ENCODE measurements at places on chromosomes 7 and 10.
A peak's percentile ranks its signal among the peaks of the same experiment; 100 is the strongest.

DNA sequence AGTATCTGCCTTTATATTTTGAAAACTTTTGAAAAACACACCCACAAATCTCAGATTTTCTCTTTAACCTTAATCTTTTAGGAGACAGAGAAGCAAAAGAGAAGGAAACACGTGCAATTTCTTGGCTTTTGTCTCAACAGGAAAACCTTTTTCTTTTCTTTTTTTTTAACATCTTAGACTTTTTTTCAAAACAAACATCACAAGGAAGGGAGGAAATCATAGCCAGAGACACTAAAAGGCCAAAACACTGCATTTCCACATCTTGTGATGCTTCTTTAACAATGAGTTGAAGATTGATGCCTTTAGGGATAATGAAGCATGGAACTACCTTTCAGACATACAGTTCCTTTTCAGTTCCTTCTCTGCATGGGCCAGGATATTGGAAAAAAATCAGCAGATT, 136.6 kb upstream of the NRBF2 start:
- DNase-seq: no peak

GRCh38 chr7:10706875-10707493, 266.7 kb upstream of the PHF14 start:
- DNase-seq: no peak

DNA sequence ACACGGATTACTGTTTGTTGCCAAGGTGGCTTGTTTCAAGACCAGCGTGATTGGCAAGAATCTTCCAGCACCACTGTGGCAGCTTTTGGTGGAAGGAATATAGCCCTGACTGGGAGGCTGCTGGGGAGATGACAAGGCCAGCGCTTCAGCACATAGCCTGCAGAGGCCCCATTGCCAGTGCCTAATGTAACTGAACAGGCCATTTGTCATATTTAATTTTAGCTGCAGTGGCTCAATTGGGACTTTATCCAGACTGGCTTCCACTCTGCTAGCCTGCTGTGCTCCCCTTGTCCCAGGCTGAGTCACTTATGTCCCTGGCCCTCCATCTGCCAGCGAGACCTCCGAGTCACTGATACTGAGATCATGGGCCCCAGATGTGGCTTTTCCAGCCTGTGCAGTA, 483.1 kb downstream of the GALNT17 start:
- DNase-seq: no peak

GRCh38 chr10:16105082-16105481, 244.8 kb upstream of the MINDY3 start:
- DNase-seq: no peak

- DNase-seq: no peak
These were observed 34.6 kb upstream of the PLPP4 start for GRCh38 chr10:120422457-120422856.

GRCh38 chr7:108351729-108352131, 104.5 kb downstream of the NRCAM start:
- DNase-seq: no peak

- peak; percentile 1 for DNase-seq
These were observed 133.4 kb upstream of the CSTF2T start for GRCh38 chr10:51832652-51833383.

DNA sequence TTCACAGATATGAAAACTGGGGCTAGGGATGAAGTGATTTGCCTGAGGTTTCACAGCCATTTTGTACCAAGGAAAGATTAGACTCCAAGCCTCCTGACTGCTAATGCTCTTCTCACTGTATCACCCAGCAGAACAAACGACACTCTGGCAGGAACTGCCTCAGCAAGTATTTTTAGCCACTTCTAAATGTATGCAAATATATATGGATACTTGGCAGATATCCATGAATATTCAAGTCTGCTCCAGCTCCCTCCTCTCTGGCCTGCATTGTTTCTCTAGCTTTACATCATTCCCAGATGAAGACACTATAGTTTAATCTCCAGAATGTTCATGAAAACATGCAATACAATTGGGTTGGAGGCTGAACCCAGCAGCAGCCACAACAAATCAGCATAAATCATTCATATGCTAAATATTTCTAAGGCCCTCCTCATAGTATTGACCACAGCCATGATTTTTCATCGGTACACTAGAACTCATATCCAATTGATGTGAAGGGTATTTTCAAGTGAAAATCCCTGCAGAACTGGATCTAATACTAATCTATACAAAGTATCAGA, 65.5 kb downstream of the HPSE2 start:
- DNase-seq: no peak

GRCh38 chr10:44874166-44874565, 37.0 kb upstream of the TMEM72 start:
- DNase-seq: no peak

GRCh38 chr10:97707134-97707861, 6.2 kb upstream of the MARVELD1 start:
- no peak for DNase-seq

GRCh38 chr7:137878333-137878961, 31.7 kb upstream of the DGKI start:
- DNase-seq: no peak

GRCh38 chr7:91135300-91135699, 128.9 kb upstream of the FZD1 start:
- no peak for DNase-seq

GRCh38 chr7:132666071-132666773, 90.0 kb upstream of the PLXNA4 start:
- no peak for DNase-seq

DNA sequence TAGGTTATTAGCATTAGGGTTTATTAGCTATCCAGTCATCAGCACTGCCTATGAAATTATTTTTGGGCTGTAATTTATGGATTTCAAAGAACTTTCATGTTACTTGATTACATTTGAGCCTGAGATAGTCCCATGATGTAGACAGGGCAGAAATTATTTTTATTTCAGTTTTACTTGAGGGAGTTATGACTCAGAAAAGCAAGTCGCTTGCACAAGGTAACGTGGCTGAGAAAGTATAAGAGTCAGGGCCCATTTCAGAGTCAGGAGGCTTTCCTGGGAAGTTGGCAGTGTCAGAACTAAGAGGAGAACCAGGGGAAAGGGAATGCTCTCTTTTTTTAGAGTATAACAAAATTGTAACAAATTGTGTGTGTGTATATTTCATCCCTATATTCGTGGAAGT, 16.5 kb downstream of the GATA3 start:
- no peak for DNase-seq

GRCh38 chr7:113004726-113005454, 81.7 kb downstream of the GPR85 start:
- DNase-seq: no peak

GRCh38 chr7:157253850-157254249, 83.0 kb upstream of the DNAJB6 start:
- no peak for DNase-seq

DNA sequence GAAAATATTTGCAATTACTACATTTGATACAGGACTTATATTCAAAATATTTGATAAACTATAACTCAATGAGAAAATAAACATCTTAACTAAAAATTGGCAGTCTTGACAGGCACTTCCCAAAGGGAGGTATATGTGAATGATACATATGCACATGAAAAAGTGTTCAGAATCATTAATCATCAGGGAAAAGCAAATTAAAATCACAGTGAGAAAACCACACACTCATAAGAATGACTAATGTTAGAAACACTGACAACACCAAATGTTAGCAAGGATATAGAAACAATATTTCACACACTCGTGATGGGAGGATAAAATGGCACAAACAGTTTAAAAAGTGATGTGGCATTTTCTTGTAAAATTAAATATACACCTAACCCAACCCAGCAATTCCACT, 4.1 kb upstream of the VPS26A start:
- no peak for DNase-seq

- no peak for DNase-seq
These were observed 54.8 kb downstream of the CHN2 start for GRCh38 chr7:29249383-29249750.

DNA sequence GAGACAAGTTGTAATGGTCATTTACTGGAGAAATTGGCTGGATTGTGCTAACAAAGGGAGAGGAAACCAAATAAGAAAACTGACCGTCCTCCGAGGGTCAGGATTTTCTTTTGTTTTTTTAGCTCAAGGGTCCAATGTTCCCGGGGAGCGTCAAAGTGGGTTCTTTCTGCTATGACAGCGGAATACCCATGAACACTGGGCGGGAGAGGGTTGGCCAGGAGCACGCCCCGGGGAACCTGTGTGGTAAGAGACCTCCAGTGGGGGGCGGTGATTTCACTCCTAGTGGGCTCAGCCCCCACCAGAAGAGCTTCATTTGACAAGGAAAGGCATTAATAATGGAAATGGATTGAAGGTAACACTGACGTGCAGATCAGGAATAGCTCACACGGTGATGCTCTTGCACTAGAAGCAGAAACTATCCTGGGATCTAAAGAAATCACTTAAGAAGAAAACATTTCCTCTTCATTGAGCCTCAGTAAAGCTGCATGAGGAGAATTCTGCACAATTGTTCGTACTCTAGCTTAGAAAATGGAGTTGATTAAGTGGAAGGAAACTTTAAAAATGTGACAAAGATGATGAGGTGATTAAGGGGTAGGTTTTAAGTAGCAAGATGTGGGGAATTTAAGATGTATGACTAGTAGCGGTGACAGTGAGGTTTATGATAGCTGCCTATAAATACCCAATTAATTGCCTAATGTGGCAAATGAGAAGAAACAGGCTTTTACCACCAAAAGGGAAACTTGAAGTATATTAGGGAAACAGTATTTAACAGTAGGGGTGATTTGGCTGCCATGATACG, 627.2 kb downstream of the SUGCT start:
- no peak for DNase-seq

- no peak for DNase-seq
These were observed 123.4 kb downstream of the CUX1 start for GRCh38 chr7:101940830-101941229.

- no peak for DNase-seq
These were observed 30.1 kb downstream of the SND1 start for GRCh38 chr7:127682140-127682539.

GRCh38 chr10:19833170-19833824, 17.1 kb downstream of the PLXDC2 start:
- no peak for DNase-seq

- no peak for DNase-seq
These were observed 18.8 kb upstream of the CHST12 start for GRCh38 chr7:2384354-2385243.

DNA sequence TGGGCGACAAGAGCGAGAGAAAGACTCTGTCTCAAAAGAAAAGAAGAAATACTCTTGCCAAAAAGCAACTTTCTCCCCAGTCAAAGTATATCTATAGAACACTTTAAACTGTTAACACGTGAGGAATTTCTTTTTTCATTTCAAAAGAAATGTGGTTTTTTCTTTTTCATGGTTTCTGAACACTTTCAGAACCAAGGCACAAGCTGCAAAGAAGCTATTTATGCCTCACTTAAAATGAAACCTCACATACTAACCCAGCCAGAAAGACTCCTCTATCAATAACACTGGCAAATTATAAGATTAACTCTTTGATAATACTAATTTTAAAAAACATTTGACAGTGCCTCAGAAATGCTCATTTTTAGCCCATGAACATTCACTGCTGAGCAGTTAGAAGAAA, 20.9 kb downstream of the TBX20 start:
- DNase-seq: no peak

- DNase-seq: no peak
These were observed 21.8 kb downstream of the STN1 start for GRCh38 chr10:103896225-103896624.

- DNase-seq: no peak
These were observed 66.8 kb upstream of the UCN3 start for GRCh38 chr10:5297996-5298395.

DNA sequence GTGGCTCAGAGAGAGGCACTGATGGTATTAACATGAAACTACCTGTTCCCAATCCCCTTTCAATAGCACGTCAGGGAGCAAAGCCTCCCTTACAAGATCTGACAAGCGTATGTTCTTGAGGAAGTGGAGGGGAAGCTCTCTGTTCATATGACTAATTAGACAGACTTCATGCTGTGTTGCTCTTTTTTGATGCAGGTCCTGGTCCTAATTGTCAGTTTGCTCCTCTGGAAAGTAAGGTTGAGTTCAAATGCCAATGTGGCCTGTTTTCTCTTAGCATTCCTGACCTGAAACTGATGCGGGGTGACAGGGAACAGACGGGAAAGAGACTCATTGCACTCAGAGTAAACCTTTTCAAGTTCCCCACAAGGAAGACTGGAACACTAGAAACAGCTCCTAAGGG, 27.0 kb upstream of the TBX20 start:
- no peak for DNase-seq

DNA sequence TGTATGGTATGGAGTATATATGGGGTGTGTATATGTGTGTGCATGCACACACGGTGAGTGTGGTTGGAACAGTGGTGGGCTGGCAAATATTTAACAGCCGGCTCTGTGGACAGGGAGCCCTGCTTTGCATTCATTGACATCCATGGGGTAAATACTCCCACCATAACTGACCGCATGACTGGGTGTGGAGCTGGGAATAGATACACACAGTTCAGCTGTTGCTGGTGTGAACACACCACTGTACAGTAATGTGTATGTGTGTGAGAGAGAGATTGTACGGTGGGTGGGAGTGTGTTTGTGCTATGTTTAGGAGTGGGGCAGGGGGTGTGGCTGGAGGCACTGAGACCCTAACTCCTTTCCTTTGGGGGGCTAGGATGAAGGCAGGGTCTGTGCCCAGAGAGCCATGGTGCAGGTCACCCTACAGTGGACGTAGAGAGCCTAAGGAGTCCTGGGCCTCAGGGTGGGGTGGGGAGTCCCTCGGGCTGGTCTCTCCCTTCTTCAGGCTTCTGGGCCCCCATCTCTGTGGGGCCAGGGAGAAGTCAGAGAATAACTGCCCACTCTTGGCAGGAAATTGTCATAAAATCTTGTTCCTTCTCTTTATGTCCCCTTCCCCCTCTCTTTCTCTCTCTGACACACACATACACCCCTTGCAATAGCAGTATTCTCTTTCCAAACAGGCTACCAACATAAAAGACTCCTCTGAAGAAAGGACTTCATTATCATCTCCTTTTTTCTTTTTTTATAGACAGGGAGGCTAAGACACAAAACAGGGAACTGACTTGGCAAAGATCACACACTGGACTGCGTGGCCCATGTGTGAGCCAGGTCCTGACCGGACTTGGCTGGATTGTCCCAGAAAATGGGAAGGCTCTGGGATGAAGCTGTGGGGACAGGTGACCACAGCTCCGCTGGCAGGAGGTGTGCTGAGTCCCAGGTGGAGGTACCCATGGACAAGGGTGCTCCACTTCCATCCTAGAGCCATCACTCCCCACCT, 3.2 kb downstream of the SFRP5 start:
- no peak for DNase-seq

Measured in stimulated activated CD8-positive, alpha-beta memory T cell treated with anti-CD3 and anti-CD28 coated beads, Interleukin-15, amount 100 ng/mL, for 48 hours (primary cell).